ENCODE measurements at places on chromosomes 3 and 15. TPM values are rescaled to one million over a fixed set of nuclear protein-coding genes. Genes with fewer than 3 reads are reported as not detected.

DGKG gene
- 0.05 TPM for total RNA-seq

GPR171 gene
- total RNA-seq: 232 TPM

HGD gene
- 0.14 TPM for total RNA-seq

ULK4 gene
- 7.5 TPM for total RNA-seq

DAPK2 gene
- total RNA-seq: 2.0 TPM

NAA80 gene
- 24.9 TPM for total RNA-seq

NPAP1 gene
- not detected for total RNA-seq

ZNF502 gene
- total RNA-seq: 0.27 TPM

SH2D7 gene
- total RNA-seq: not detected

CELSR3 gene
- total RNA-seq: 16.0 TPM

- no peak for DNase-seq
Measured at GRCh38 chr3:99921986-99922385, 104.3 kb downstream of the CMSS1 start.

DNA sequence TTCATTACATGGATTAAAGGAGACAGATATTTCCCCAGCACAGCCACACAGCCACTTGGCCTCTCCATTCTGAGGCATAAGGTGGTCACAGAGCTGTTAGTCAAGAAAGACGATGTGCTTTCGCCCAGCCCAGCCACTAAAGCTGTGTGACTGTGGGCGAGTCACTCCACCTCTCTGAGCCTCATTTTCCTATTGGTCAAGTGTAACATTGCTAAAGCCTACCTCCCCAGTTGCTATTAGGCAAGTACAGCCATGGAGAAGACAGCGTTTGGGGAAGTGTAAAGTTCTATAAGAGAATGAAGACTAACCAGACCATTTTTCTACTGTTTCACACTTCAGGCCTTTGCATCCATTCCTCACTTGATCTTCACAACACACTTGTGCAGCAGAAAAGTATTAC, 24.1 kb downstream of the TMEM40 start:
- DNase-seq: no peak

DNA sequence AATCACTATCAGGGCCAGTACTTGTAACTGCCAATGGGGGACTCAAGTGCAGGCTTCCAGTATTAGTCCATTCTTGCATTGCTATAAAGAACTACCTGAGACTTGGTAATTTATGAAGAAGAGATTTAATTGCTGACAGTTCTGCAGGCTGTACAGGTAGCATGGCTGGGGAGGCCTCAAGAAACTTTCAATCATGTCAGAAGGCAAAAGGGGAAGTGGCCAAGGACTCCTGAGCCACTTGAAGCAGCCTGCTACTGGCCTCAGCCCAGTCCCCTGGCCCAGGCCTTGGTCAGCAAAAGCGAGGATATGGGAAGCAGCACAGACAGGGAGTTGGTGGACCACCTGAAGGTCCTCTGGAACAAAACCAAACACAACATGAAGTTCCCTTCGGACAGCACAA, 29.2 kb upstream of the OR5K1 start:
- no peak for DNase-seq

- no peak for DNase-seq
Measured at GRCh38 chr3:191030929-191031328, 168.1 kb upstream of the OSTN start.

DNA sequence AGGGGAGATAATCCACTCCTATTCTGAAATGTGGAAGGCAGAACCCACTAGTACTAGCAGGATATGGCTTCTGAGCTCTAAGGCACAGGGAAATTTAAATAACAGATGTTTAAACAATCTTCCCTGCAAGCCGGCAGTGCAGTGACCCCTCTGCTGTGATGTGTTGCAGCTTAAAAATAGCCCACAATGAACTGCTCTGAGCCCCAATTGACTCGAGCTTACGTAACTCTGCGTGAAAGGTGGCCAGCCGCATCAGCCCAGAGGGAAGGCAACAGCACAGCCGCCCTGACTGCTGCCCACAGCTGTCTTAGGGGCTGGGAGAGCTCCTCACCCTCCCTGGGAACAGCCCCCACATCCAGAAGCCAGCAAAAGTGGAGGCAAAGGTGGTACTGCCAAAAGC, 12.5 kb upstream of the CAMKV start:
- no peak for DNase-seq

DNA sequence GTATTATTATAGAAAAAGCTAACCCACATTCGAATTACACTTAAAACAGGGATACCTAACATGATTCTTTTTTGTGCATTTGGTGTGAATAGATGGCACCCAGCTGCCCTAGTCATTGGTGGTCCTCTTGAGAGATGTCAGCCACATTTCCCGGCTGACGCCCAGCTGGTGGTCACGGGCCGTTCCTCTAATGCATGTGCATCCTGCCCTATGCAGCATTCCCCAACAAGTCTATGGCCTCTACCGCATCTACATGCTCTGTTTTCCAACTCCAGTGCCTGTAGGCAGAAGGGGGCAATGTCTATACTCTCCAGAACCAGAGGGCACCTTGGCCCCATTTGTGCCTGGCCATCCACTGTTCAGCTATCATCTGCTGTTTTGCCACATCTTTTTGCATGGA, 78.6 kb upstream of the PRICKLE2 start:
- DNase-seq: no peak

DNA sequence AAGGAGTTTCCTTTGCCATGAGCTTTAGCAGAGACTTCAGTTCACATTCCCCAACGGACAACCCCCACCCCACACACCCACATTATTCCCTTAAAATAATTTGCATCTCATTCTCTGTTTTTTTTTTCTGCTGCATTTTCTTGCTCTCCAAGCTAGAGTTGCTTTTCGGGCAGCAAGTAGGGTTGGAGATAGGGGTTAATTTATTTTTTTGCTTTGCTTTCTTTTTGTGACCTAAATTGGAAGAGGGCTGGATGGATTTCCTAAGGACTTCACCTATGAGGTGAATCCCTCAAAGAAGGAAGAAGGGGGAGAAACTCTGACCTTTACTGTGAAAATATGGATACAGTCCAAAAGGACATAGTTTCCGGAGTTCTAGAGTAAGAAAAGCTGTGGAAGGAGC, 6.6 kb downstream of the SOX2 start:
- DNase-seq: no peak

GRCh38 chr15:35007397-35007796, 19.3 kb upstream of the ZNF770 start:
- DNase-seq: no peak

DNA sequence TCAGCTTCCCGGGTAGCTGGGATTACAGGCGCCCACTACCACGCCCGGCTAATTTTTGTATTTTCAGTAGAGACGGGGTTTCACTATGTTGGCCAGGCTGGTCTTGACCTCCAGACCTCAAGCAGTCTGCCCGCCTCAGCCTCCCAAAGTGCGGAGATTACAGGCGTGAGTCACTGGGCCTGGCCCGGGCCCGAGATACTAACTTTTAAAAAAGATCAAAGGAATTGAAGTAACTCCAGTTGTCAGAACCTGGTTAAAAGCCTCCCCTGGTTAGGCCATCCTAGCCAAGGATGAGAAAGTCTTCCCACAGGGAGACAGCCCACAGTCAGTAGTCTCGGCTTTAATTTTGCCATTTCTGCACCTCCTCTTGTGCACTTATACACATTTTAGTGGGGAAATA, 212.3 kb upstream of the MCTP2 start:
- no peak for DNase-seq

- DNase-seq: no peak
Measured at GRCh38 chr3:147712357-147712756, 303.2 kb downstream of the ZIC1 start.

- DNase-seq: no peak
Measured at GRCh38 chr3:31550452-31551251, 17.9 kb downstream of the STT3B start.

DNA sequence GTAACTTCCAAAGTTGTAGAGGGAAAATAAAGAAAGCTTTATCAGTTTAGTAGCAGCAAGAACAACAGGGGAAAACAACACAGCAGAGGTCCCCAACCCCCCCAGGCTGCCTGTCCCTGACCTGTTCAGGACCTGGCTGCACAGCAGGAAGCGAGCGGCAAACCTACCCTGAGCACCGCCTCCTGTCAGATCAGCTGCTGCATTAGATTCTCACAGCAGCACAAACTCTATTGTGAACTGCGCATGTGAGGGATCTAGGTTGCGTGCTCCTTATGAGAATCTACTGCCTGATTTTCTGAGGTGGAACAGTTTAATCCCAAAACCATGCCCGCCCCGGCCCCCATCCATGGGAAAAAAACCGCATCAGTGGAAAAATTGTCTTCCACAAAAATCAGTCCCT, 40.3 kb downstream of the USP50 start:
- no peak for DNase-seq

DNA sequence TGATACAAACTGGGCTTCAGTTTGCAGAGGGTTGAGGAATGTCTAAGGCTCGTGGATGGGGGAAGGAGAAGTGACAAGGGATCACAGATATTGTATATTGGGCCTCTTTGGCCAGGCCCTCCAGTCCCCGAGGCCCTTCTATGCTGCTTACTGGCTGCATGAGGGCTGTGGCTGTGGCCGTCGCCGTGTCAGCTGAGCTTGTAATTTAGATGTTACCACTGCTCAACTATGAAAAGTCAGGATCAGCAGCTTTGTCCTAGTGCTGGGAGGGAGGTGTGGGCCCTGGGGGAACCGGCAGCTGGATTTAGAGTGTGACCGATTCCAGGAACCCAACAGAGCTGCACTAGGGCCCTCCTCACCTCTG, 51.6 kb downstream of the CACNA1D start:
- no peak for DNase-seq

GRCh38 chr3:53274938-53275605, 19.2 kb upstream of the TKT start:
- no peak for DNase-seq

DNA sequence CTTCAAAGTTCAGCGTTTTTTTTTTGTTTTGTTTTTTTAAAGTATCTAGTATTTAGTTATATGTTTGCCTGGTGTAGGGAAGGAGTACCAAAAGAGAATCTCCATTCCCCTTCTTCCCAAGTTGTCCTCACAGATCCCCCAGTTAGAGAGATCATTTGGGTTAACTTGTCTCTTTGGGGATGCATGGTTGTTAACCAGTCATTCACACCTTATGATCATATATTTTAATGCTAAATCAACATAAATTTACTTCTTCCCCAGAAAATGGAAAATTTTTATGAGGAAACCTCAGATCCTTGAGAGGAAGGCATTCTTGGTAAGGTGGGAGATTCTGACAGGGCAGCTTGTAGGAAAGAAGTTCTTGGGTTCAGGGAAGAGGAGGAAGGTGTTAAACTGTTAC, 1.5 kb upstream of the MGA start:
- no peak for DNase-seq

- no peak for DNase-seq
Measured at GRCh38 chr3:119401503-119402440, 61.6 kb downstream of the TMEM39A start.

DNA sequence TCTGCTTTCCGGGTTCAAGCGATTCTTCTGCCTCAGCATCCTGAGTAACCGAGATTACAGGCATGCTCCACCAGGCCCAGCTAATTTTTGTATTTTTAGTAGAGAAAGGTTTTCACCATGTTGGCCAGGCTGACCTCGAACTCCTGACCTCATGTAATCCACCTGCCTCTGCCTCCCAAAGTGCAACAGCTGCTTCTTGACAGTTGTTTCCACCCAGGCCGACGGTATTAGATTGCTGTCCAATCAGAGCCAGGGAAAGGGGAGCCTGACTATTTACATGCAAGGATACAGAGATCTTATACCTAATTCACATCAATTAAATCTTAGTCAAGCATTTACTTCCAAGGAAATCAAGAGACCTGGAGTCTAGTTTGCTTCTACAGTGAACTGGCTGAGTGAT, 4.0 kb upstream of the CAPN3 start:
- no peak for DNase-seq

DNA sequence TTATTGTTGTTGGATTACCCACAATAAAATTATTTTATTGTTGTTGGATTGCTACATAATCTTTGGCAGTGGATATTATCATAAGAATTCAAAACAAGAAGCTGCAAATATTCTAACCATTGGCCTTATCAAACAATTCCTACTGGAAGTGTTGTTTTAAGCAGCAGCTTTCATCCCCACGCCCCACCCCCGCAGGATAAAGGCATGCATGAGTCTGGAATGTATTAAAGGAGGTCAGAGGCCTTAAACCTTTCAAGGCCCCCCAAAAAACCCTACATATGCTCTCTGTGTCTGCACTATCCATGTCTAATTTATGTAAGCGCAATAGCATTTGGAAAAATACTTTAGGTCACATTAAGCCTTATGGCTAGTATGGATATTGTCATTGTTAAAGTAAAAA, 23.1 kb downstream of the P3H2 start:
- no peak for DNase-seq

DNA sequence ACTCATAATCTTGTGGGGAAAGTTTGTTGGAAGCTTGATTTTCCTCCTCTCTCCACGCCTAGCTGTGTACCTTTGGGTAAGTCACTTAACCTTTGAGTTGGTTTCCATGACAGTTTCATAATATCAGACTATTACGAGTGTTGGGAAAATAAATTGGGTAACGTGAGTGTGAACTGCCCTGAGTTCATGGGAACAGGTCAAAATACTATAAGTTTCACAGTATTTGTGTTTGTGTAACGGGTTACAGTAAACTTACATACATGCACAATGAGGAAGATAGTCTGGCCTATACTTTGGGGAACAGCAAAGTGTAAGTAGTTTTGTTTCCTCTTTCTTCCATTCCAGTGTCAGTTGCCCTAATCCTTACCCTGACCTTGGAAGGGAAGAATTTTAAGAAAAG, 509.9 kb downstream of the MECOM start:
- no peak for DNase-seq

- DNase-seq: no peak
Measured at GRCh38 chr15:100721758-100722550, 119.6 kb downstream of the ASB7 start.

GRCh38 chr3:165383381-165383780, 187.2 kb upstream of the SLITRK3 start:
- DNase-seq: no peak
